ENCODE measurements at places on chromosomes 5 and 9.

DNA sequence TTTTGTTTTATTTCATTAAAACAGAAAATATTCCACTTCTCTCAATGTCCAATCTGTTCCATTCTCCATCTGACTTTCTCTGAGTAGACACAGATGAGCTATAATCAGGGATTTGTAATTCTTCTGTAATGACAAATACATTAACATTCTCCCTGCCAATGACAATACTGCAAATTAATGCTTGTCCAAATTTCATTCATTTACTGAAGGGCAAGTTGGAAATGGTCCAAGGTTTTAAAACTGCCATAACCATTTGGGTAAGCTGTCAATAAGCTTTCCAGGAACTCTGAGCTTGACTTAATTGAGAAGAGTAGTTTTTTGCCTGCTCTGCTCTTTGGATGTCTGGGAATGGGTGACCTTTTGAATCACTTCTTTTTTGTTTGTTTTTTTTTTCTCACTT is 253.5 kb downstream of the DMRTA1 start:
- no peak for DNase-seq

DNA sequence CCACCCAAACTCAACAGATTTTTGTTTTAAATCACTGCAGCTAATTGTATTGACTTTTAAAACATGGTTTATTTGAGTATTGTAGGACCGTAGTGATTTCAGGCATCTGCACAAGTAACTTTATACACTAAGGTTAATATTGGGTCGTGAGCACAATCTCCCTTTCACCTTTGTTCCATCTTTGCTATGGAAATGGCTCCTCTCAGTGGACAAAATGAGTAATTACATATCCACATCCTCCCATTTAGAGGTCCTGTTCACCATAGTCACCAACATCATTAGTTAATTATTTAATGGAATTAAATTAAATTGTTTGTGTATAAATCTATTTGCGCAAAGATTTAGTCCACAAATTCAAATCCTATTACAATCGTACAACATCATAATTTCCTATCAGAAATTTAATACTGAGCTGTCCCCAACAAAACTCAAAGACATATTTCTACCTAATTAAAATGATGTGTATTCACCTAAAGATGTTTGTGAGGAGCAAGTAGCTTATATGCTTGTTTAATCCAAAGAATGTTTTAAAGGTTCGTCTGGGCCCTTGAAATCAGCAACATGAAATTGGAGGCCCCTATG is 173.0 kb upstream of the DAPK1 start:
- no peak for DNase-seq

DNA sequence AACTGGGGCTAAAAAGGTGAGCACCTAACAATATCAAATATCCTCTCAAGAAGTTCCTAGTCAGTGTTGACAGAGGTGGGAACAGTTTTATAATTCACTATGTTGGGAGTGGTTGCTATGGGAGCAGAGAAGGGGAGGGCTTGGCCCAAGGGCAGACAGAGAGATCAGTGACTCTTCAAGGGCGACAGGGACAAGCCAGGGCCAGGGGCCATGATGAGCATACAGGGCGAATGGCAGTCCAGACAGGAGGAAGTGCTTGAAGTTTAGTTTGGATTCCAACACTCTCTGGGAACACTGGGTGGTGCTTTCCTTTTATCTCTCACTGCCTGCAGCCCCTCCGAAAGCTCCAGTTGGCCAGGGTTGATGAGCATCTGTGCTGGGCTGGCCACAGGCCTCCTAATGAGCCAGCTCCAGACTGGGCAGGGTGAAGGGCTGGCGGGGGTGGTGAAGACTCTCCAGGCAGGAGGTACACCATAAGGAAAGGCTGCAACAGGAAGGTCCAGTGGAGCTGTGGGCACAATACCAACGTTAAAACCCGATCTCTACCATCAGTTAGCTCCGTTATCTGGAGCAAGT is 111.3 kb downstream of the TMEM174 start:
- DNase-seq = no peak

DNA sequence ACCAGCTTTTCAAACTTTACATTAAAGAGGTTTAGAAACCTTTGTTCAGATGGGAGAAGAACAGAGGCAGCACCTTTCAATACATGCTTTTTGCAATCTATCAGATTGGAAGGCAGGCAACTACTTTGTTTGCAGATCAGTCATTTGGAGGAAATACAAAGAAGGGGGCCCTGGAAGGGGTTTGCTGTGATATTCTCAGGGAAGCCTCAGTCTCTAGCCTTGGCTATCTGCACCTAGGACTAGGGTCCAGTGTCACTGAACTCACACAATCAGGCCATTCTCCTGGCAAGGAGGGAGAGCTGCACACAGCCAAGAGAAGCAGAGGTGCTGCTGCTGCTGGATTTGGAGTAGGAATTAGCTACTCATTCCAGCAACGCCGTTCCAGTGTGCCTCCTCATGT is 79.5 kb downstream of the CRB2 start:
- DNase-seq = no peak

- no peak for DNase-seq
Observed at GRCh38 chr5:105259581-105260217, 1697.1 kb upstream of the NUDT12 start.

DNA sequence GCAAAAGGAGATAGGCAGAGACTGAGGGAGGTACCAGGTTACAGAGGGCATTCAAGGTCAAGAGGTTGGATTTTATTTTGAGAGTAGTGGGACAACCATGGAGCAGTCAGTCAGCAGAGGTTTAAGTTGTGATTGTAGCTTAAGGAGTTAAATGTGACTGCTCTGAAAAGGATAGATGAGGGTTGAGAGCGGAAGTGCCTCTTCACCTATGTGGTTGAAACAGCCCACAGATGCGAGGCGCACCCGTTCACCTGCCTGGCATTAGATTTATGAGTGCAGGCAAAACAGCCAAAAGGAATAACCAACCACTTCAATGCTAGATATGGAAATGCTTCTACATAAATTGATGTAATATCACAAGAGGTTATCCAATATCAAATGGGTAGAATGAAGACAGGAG is 8.4 kb downstream of the ZNF474 start:
- DNase-seq = no peak
